Pancreas (tissue), 10 donors: ENCODE measurements at places on chromosomes 16 and 17.
A peak's percentile ranks its signal among the peaks of the same experiment; 100 is the strongest.

GRCh38 chr16:72876981-72877373 lies 171.0 kb downstream of the ZFHX3 start:
- DNase-seq, result no peak

- DNase-seq, result no peak
Observed at GRCh38 chr16:67296420-67296819, 17.1 kb downstream of the PLEKHG4 start.

DNA sequence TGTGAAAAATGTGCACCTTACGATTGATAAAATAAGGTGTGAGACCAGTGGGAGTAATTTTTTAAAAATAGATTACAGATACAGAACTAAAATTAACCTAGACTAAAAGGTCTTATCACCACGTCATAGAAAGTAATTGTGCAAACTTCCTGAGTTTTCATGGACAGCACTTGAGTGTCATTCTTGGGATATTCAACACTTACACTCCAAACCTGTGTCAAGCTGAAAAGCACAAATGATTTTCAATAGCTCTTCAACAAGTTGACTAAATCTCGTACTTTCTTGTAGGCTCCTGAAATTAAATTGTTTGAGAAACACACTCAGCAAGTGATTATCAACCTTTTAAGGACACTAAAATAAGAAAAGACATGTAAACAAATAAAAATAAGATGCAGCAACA lies 20.5 kb downstream of the BRCA1 start:
- DNase-seq, result no peak

DNA sequence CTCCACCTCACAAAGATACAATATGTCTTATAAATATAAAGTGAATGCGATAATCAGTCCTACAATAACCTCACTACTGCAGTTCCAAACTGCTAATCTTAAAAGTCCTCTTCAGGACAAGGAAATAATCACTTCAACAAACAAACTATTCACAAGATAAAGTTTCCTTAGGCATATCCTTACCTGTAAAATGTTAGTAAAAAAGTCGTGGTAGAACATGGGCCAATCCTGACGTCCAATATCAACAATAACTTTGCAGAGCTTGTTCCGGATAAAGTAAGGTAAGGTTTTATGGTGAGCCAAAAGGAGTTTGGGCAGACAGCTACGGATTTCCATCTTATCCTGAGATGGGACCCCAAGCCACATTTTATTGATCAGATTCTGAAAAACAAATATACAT lies 36.0 kb downstream of the XPO6 start:
- DNase-seq, result no peak

DNA sequence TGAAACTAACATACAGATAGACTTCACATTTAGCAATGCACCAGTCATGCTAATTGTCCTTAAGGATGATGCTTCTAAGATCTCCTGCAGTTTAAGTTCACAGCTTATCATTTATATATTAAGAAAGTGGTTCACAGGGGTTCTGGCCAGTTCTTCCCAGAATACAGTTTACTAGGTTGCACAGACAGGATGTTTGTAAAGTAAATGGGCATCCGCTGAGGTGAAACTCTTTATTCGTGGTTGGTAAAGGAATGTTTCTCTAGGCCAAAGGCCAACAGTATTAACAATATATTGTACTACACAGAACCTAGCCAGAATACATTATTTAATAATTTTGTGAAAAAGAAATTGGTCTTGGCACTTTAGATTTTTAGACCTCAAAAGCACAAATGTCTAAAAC lies 1427.3 kb downstream of the CDH8 start:
- DNase-seq, result no peak

DNA sequence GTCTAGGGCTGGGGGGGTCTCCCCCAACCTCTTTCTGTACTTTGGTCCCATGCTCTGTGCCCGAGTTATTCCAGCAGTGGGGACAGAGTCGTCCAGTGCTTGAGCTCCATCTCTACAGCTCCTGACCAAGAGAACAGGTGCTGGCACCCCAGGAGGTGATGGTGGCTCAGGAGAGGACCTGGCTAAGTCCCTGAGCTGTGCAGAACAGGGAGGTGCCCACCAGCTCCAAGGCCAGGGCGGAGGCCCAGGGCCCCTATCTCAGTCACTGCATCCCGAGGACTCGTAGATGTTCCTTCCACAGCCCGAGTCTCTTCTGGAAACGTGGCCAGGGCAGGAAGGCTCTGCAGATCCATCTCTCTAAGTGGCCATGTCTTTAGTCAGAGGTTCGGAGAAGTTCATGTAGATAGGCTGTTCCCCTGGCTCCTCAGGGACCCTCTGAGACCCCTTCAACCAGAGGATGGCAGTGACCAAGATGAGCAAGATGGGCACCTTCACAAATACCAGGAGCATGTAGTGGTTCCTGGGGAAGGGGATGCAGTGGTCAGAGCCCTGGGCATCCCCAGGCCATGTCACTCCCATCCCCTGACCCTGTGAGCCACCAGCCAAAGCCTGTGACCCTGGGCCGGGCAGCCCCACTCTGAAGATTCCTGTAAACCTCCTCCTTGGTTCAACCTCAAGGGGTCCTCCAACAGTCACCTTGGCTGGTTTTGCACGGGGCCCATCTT lies 8.7 kb downstream of the CD300LB start:
- no peak for DNase-seq

DNA sequence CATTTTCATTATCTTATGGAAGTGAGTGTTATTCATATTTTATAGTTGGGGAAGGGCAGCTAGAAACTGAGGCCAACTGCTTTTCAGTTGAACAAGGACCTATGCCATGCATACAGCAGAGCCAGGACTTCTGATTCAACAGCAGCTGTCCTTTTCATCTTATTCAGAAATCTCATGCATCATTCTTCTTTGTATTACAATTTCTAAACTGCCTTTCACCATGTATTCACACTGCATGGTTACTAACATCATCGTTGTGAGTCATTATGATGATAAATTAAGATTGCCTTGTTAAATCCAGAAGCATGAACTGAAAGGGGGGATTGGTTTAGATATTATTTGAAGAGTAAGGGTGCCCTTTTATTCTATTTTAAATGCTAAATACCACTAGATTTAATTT lies 1470.1 kb upstream of the GOT2 start:
- DNase-seq, result no peak

DNA sequence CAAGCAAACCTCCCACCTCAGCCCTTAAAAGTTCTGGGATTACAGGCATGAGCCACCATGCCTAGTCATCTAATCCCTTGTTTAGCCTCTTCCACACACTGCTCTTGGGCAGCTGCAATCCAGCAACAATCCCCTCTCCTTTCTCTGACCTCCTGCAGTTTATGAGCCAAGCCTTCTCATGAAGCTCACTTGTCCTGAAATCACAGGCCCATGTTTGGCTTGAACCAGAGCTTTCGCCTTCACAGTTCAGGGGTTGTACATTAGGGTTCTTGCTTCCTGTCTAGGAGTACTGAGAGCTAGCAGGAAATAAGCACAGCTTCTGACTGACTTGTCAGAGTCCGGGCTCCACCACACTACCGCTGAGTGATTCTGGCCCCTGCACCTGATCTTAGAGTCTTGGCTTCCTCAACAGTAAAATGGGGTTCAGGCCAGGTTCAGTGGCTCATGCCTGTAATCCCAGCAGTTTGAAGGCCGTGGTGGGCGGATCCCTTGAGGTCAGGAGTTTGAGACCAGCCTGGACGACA lies 16.3 kb downstream of the ERAL1 start:
- DNase-seq, result no peak

DNA sequence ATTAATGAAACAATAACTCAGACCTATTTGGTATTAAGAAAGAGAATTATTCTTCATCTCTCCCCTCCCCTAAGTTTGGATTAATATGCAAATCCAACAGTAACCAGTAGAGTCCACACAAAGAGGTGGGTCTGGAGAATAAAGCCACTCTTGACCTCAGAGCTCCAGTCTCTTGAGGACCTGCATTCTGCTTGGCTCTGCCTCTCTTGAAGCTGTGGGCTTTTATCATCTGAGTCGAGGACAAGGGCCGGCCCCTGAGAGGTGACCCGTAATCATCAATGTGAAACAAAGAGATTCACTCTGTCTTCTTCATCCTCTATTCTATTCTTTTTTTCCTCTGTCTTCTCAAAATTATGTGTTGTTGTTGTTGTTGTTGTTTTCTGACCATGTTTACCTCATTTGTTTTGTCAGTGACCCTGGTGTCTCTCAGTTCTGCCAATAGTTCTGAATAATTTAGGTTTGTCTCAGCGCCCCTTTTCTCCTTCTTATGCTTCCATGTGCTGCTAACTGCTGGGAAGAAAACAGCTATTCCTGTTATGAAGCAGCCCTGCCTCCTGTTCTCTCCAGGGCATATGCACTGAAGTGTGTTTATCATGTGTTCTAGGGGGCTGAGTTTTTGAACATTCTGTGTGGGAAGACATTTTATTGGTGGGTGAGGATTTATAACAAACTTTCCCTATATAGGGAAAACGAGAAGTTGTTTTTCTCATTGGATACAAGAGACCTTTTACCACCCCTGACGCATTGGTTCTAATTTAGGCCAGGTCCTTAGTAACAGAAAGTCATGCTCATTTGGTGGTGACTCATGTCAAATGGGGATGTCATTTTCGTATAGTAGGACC lies 135.8 kb downstream of the TRIM37 start:
- no peak for DNase-seq

- DNase-seq, result no peak
Observed at GRCh38 chr16:58037365-58038057, 12.0 kb downstream of the MMP15 start.

DNA sequence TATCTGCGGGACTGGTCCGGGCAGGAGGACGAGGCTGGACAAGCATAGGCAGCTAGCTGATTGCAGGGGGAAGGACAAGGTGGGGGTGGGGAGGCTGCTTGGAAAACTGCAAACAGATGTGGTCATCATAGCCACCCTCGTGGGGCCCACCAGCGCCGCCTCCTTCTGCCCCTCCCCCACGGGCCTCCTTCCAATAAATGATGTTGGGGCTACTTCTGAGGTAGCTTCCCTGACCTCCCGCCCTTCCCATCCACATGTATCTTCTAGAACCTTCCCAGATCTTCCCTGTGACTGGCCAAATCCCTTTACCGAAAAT lies 12.3 kb upstream of the CDC42EP4 start:
- no peak for DNase-seq

DNA sequence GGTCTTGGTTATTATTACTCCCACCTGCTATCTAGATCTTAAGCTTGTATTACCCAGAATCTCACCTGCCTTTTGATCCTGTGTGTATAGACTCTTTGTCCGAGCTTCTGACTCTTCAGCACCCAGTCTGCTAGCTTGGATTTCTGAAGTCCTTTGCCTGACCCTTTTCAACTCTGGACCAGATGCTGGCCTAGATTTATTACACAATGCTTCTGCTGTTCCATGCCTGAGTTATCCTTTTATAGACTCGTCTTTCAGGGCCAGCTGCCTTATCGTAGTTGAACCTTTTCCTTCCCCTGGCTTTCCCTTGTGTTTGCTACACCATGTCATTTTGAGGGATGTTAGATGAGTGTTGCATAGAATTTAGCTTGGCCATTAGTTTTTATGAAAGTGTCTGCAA lies 32.6 kb downstream of the RHOT1 start:
- DNase-seq, result no peak

GRCh38 chr16:57503366-57503765 lies 17.1 kb upstream of the DOK4 start:
- no peak for DNase-seq

- DNase-seq, result no peak
Observed at GRCh38 chr17:11922638-11923037, 74.6 kb downstream of the ZNF18 start.

- DNase-seq, result peak; percentile 61
Observed at GRCh38 chr16:84505249-84506187, 1.1 kb upstream of the MEAK7 start.

GRCh38 chr16:86725401-86725800 lies 147.1 kb downstream of the FOXL1 start:
- no peak for DNase-seq

GRCh38 chr17:58153046-58153445 lies 4.9 kb downstream of the OR4D1 start:
- no peak for DNase-seq

GRCh38 chr16:88759245-88759975 lies 25.6 kb downstream of the PIEZO1 start:
- DNase-seq, result no peak

DNA sequence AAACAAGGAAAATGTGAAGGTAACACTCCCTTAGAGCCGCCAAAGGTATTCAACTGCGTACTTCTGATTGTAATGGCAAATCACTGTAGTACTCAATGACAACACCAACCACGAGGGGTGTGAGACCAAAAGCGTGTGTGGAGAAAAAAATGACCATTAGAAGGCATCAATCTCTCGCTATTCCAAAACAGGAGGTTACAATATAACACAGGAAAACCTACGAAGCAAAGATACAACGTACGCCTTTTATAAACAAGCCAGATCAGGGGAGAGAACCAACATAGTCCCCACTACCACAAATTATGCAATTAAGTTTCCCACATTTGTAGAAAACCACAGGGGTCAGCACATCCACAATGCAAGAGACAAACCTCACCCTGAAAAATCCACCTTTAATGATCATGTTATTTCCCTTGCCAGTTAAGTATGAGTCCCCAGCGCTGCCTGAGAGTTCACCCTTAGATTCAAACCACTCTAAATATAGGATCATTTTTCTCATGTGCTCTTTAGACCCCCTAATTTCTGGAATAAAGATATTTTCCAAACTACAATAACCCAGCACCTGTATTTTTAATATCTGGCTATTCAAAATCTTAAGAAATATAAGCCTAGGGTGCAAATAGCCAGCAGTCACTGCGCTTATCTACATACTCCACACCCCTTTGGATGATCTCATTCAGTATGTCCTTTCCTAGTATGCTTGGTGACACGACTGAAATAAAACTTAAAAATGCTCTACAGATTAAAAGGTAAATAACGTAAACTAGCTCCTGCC lies 12.4 kb downstream of the TEX14 start:
- no peak for DNase-seq

GRCh38 chr16:66360624-66361324 lies 5.7 kb upstream of the CDH5 start:
- DNase-seq, result no peak
